ACHN (cell line): ENCODE measurements at places on chromosomes 13 and 19.

DNA sequence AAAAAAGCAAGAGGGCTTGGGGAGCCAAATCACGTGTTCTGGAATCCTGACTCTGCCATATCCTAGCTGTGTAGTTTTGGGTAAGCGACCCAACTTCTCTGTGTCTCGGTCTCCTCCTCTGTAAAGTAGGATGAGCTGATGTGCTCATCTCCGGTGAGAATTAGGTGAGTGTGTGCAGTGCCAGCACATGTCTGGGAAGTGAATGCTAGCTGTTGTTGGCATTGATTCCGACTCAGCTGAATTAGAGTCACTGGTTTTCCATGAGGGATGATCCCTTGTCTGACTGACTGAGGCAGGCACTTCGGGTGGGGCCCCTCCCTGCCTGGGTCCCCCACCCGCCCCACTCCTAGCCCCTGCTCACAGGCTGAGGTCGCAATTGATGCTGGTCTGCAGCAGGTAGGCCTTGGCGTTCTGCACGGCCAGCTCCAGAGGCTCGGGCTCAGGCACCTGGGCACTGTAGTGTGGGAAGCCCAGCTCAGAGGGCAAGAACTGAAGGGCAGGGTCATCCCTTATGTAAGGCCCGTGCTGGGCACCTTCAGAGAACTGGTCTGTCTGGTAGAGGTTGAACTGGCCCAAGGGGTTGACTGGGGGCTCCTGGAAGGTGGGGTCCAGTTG lies 835 bp downstream of the RSPH6A start:
- DNase-seq: no peak

DNA sequence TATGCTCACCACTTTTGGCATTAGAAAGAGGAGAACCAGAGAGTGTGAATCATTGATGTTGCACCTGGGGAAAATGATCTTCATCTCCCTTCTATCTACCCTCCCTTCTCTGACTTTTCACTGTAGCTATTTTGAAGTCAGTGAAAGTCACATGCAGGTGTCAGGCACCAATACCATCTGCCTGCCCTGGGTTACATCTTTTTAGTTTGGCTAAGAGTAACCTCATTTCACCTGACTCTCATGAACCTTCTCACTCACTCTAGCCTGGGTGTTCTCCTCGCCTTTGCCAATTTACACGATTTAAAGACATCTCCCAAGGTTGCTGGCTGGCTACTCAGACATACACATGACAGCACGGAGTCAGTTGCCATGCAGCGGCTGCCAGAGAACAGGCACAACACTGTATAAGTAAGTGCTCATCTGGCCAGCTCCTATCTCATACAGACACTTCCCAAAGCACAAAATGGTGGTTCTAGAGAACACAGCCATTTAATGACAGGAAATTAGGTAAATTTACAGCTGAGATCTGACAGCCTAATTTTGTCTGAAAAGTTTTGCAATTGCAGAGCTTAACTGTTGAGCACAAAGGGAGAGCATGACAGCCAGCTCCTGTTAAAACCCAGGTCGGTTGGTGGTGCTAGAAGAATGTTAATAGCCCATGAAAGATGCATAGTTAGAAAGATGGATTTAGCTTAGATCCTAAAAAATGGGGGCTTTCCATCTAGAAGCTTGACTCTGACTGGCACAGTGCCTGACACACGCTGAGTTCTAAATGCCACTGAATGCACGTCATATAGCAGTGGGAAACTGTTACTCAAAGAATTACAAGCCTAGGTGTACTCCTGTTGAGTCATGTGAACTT lies 32.5 kb downstream of the LCP1 start:
- DNase-seq: no peak

- peak; percentile 98 for DNase-seq
These were observed 7.3 kb upstream of the PTPRH start for GRCh38 chr19:55216461-55217198.

DNA sequence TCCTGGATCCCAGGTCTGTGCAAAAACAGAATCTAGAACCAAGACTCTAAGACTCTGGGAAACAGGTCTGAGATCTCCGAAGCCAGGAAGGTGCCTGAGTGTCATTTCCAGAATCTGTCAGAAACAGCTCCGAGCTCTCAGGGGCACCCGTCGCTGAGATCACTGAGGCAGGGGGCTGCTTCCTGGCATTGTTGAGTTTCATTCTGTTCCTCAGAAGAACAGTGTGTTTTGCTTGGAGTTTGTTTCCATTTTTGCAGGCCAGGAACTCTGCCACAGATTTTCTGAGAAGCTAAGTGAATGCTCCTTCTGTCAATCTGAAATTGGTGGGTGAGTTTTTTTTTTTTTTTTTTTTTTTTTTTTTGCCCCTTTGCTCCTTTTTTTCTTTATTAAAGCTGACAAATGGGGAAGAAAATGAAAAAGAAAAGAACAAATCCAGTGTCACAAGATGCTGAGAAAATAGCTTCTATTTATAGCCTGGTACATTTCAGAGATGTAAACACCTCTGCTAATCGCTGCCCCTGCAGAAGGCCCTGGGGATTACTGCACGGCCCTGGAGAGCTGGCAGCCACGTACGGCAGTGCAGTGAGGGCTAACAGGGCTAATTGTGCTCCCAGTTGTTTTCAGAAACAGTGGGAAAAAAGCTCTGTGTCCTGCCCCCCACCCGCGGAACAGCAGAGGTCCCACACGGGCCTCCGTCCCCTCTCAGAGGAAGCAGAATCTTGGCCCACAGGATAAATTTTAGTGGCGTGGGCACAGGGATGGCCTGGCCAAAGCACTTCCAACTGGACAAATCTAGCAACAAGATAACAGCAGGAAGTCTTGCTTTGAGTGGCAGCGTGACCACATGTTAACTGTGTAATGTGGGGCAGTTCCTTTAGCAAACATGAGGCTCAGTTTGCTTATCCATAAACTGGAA lies 237.6 kb upstream of the IRS2 start:
- DNase-seq: no peak

DNA sequence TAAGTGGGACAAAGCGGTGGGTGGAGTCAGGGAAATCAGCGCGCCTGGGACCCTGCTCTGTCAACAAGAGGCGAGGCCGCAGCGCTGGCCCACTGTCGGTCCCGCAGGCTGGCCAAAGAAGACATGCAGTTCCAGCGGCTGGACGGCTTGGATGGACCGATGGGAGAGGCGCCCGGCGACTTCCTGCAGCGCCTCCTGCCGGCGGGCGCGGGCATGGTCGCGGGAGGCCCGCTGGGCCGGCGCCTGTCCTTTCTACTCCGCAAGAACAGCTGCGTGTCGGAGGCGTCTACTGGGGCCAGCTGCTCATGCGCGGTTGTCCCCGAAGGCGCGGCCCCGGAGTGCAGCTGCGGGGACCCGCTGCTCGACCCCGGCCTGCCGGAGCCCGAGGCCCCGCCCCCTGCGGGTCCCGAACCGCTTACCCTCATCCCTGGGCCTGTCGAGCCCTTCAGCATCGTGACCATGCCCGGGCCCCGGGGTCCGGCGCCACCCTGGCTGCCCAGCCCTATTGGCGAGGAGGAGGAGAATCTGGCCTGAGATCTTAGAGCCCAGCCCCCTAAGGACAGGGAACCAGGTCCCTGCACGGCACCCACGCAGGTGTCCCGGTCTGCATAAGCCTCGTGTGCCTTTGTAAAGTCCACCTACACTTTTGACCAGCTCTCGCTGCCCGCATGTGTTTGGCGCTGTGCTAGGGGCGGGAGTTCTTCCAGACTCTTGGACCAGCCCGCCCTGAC lies 6.1 kb downstream of the BEST2 start:
- DNase-seq: peak; percentile 66

DNA sequence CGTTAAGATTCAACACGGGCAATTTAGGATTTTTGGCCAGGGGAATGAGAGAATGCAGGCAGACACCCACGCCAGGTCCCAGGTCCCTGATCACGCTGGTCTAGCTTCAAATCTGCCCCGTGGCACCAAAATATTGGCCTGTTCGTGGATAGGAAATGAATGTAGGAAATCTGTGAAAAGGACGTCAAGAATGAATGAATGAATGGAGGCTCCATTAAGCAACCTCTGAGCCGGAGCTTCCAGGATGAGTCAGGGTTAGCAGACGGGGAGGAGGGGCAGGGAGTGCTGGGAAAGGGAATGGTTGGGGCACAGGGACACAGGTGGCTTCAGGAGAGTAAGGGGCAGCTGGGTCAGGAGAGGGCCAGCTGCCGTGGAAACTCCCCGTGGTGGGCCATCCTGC lies 4.2 kb downstream of the SULT2B1 start:
- DNase-seq: peak; percentile 87

GRCh38 chr13:94902722-94903407 lies 190.5 kb upstream of the SOX21 start:
- DNase-seq: no peak

GRCh38 chr13:76668716-76669115 lies 217.5 kb downstream of the KCTD12 start:
- no peak for DNase-seq

GRCh38 chr19:1003283-1003682 lies 3.1 kb downstream of the GRIN3B start:
- DNase-seq: no peak

- no peak for DNase-seq
These were observed 14.0 kb downstream of the GNA15 start for GRCh38 chr19:3149526-3150505.

- no peak for DNase-seq
These were observed 5.8 kb downstream of the QTRT1 start for GRCh38 chr19:10706990-10707389.

DNA sequence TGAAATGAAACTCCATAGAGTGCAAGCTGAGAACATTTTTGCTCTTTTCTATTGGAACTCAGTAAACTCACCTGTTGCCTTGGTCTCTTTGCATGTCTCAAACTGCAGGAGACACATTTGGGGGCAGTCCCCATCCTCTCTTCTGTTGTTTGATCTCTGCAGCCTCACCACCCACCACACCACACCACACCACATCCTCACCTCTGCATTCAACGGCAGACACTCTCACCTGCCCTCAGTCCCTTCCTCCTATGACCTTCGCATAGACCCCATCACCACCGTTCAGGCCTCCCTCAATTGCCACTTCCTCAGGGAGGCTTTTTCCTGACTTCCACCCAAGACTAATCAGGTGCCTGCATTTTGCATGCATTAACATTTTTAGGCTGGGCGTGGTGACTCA lies 14.4 kb upstream of the TPM4 start:
- no peak for DNase-seq

DNA sequence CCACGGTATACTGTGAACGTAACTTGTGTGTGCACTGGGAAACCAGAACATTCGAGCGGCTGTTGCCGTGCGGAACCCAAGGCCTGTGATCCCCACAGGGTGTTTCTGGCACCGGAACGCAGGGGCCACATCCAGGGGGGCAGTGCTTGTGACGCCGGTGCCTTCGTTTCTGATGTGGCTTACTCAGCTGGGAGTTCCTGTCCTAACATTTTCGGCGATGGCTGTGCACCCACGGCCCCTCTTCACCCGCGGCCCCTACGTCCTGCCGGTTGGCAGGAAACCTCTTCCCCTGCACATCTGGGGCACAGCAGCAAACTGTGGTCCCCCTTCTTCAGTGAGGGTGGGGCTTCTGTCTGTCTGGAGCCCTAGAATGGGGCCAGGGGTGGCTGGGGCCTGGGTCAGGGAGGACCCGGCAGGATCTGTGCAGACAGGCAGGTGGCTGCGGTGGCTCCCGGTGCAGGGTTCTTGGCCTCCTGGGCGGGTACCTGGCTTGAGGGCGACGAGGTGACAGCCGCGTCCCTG lies 26.2 kb downstream of the CSNK1G2 start:
- no peak for DNase-seq

DNA sequence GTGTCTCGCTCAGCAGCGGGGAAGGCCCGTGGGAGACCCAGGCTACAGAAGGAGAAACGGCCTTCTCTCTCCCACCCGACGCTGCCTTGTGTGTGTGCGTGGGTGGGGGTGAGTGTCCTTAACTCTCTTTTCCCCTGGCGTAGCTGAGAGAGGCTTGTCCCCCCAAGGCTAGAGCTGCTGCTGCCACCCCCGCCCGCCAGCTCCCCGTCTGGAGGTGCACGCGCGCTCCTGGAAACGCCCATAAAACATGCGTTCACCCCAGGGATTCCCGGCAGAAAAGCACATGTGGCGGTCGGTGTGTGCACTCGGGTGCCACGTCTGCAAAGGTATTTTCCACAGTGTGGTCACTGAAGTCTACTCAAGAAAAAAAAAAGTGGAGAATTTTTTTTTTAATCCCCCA lies 36.1 kb downstream of the GADD45B start:
- no peak for DNase-seq

DNA sequence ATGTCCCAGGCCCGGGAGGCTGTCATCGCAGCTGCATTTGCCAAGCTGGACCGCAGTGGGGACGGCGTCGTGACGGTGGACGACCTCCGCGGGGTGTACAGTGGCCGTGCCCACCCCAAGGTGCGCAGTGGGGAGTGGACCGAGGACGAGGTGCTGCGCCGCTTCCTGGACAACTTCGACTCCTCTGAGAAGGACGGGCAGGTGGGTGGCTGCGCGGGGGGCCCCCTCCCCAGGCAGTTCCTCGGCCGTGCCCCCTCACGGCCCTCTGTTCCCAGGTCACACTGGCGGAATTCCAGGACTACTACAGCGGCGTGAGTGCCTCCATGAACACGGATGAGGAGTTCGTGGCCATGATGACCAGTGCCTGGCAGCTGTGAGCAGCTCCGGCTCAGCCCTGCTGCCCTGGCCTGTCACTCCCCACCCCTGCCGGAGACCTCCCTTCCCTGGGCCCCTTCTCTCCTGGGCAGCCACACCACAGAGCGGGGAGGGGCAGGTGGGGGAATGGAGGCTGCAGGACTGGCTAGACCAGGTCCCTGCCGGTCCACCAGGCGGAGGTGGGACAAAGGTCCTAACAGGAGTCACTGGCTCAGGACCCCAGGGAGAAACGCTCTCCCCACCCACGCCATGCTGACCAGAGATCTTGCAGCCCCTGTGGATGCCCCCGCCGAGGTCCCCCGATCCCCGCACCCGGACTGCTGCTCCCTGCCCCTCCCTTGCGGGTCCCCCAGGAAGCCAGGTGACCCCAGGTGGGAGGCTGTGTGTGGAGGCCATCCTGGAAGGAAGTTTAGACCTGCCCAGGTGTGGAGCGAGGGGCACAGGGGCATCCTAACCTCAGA lies 1.1 kb downstream of the CAPS start:
- DNase-seq: no peak

GRCh38 chr13:63938851-63939250 lies 2523.2 kb upstream of the PCDH20 start:
- no peak for DNase-seq

GRCh38 chr13:24512197-24512907 lies at the start of gene PARP4:
Gene PARP4, minus strand, starts transcription at chr13:24512778. Its CDS starts 9,002 bp downstream, at chr13:24503776.
- DNase-seq: peak; percentile 86

DNA sequence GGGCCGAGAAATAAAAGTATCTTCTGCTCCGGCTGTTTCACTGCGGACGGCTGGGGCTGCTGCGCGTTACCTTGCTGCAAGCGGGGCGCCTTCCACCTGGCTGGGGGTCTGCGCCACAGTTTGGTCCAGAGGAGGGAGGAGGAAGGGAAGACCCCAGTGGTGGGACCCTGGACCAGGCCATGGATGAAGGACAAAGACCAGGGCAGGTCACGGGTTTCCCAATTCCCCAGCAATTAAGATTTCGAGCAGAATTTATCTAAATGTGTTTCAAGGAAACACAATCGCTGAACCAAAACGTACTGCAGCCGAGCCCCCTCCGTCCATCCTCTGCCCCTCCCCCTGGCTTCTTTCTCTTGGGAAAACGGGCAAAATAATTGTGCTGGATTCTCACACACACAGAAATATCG lies 2.9 kb downstream of the SOX1 start:
- DNase-seq: no peak

GRCh38 chr13:49265822-49266221 lies 18.1 kb downstream of the CDADC1 start:
- no peak for DNase-seq

GRCh38 chr13:39417131-39417530 lies 185.9 kb downstream of the LHFPL6 start:
- DNase-seq: peak; percentile 48

GRCh38 chr13:51101636-51102235 lies 9.3 kb downstream of the C13orf42 start:
- no peak for DNase-seq

GRCh38 chr19:55322204-55322885 lies 2.8 kb downstream of the TMEM150B start:
- no peak for DNase-seq

GRCh38 chr19:19489804-19490204 lies 25.5 kb downstream of the TSSK6 start:
- DNase-seq: no peak
